NAMALWA (cell line): ENCODE measurements at places on chromosomes 13 and 19.

GRCh38 chr19:44278181-44278690, 18.6 kb downstream of the ZNF233 start:
- no peak for DNase-seq

DNA sequence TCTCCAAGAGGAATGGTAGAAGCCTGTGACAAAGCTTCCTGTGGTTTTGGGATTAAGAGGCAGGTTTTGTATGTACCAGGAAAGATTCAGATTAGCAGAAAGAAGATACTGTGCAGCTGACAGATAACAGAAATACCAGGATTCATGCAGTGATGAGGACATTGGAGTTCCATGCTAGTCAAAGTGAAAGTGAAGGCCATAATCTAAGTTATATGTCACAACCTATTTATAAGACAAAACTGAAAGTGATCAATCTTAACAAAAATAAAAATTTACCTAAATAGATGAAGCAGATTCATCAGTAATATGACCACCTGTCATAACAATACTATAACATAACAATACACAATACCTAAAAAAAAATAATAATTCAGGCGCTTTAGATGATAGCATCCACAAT, 1305.2 kb upstream of the PCDH9 start:
- DNase-seq, result no peak

DNA sequence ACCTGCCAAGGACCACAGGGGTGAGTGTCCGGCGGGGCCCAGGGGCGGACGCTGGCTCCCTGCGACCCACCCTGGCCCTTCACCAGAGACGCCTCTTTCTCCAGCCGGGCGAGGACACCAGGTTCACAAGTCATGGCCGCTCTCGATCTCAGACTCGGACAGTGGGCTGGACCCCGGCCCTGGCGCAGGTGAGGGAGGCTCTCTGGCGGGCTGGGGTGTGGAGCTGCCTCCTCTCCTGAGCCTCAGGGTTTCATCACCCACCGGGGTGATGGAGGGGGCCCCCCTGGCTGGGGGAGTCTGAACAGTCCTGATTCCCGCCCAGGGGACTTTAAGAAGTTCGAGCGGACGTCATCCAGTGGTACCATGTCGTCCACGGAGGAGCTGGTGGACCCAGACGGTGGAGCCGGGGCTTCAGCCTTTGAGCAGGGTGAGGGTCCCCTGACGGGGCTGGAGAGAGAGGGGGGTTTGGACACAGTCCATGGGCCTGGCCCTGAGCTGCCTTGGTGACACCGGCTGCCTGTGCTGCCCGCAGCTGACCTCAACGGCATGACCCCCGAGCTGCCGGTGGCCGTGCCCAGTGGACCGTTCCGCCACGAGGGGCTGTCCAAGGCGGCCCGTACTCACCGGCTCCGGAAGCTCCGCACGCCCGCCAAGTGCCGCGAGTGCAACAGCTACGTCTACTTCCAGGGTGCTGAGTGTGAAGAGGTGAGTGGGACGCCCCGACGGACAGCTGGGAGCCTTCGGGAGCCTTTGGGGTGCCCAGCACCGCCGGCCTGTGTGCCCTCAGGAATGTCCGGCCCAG, 13.6 kb downstream of the ARHGAP45 start:
- no peak for DNase-seq

DNA sequence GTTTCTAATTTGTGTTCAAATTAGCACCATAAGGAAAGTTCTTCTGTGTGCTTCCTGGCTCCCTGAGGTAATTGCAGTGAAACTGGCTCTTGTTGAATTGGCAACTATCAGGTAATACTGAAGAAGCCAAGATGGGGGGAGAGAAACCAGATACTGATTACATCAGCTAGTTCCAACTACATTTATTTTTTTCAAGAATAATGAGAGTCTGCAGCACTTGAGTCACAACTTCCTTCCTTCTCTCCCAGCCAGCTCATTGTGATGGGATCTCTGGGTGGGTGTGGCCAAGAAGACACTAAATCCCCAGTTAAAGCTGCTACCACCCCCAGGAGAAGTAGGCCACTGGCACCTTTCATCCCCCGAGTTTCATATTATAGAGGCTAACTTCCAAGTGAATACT, 100.7 kb upstream of the RXFP2 start:
- DNase-seq, result no peak

DNA sequence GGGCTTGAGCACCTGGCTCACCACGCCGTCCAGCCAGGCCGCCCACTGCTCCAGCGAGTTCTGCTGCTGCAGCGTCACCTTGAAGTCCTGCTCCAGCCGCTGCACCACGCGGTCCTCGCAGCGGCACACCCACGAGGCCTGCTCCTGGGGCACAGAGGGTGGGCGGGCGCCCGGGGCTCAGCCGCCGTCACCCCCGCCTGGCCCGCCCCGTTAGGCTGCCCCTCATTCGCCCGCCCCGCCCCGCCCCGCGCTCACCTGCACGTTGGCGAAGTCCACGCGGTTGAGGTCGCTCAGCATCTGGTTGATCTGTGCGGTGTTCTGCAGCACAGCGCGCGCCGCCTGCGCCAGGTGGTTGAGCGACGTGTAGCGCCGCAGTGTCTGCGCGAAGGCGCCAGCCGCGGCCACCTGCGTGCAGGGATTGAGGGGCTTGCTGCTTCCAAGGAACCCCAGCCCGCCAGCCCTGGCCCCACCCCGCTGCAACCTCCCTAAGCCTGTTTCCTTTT, 11.3 kb downstream of the DCAF15 start:
- no peak for DNase-seq

DNA sequence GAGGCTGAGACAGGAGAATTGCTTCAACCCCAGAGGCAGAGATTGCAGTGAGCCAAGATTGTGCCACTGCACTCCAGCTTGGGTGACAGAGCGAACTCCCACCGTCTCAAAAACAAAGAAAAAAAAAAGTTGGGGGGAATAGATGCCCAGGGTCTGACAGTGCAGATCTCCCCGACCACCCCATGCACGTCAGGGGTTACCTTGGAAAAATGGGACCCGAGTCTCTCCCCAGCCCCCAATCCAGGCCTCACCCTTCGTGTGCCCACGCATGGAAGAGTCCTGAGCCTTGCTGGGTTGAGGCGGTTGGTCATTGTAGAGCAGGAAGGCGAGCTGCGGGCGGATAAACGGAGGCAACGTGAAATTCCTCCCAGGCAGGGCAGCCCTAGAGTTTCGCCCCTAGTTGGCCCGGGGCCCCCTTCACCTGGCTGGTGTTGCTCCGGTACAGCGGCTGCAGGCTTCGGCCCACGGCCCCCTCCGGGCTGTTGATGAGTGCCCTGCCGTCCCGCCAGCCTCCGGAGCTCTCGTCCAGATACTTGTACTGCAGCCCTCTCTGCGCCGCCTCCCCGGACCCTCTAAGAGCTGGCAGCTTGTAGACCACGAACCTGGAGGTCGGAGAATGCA, 588 bp downstream of the DNASE2 start:
- DNase-seq, result no peak

DNA sequence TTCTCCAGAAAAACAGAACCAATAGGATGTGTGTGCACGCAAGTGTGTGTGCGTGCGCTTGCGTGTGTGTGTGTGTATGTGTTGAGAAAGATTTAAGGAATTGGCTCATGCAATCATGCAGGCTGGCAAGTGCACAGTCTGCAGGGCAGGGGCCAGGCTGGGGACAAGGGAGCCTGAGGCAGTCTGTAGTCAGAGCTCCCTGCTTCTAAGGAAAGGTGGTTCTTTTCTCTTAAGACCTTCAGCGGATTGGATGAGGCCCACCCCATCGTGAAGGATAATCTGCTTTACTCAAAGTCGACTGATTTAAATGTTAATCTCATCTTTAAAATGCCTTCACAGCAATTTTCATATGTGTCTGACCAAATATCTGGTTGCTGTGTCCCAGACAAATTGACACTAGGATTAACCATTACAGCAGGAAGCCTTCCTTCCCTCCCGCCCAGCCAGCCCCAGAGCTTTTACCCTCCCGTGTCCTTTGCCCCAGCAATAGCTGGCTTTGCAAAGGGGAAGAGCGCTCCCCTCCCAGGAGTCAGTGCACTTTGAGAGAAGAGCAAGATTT, 15.0 kb upstream of the NAXD start:
- DNase-seq, result no peak

DNA sequence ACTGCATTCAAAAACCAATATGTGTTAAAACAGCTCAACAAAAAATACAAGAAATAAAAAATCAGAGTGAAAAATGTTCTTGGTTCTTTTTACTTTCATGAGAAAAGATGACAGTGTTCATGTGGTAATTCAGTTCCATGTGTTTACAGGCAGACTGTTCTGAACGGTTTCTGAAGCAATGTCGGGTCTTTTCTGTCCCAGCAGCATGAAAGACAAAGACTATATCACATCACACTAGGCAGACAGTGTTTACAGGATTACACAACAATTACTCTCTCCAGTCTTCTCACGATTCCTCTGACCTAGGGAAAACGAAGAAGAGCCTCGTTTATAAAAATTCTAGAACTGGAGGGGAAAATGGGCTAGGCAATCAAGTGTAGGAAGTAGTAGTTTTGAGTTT, 83.4 kb downstream of the UBL3 start:
- no peak for DNase-seq

- DNase-seq, result no peak
Measured at GRCh38 chr13:53490752-53491151, 462.1 kb downstream of the OLFM4 start.

DNA sequence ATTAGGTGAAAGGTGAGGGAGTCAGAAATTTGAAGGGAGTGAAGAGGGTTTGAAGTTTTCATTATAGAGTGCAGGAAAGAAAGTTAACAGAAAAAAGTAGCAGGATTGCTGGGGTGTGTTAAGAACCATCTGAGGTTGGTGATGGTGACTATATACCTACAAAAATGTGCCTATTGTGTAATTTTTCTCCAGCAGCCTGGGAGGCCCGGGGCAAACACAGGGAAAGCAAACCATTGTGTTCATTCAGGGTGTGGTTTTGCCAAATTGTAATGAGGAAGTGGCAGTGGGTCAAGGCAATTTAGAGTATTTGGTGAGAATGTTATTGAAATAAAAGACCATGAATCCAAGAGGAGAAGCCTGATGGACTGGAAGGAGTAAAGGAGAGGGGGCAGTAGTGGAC, 8.2 kb upstream of the SUCLA2 start:
- DNase-seq, result no peak

GRCh38 chr19:58395979-58396627, 647 bp downstream of the RNF225 start:
- DNase-seq, result no peak

DNA sequence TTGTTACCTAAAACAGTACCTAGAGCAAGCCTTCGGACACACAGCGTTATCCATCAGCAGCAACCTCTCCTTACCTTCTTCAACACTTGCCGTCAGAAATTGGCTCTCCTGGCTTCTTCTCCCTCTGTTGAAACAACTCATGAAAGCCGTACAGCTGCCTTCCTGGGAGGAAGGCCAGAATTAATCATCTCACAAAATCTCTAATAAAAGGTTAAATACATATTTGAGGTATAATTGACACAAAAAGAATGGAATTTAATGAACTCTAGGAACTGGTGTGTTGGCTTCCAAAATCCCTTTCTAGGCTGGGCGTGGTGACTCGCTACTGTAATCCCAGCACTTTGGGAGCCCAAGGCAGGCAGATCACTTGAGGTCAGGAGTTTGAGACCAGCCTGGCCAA, 37.3 kb upstream of the GTF2F2 start:
- DNase-seq, result no peak

DNA sequence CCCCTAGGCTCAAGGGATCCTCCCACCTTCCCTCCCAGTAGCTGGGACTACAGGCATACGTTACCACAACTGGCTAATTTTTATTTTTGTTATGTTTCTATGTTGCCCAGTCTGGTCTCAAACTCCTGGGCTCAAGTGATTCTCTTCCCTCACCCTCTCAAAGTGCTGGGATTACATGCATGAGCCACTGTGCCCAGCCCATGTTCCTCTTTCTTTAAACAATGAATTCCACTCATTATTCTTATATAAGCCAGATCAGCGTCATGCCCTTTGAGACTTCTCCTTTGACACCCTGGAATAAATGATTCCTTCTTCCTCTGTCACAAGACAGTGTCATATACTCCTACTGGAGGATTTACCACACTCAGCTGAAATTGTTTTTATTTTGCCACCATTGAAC, 519.9 kb upstream of the SPRY2 start:
- no peak for DNase-seq

- no peak for DNase-seq
Measured at GRCh38 chr19:1183543-1184172, 9.6 kb upstream of the SBNO2 start.

- no peak for DNase-seq
Measured at GRCh38 chr13:100715604-100716003, 41.0 kb upstream of the TMTC4 start.

DNA sequence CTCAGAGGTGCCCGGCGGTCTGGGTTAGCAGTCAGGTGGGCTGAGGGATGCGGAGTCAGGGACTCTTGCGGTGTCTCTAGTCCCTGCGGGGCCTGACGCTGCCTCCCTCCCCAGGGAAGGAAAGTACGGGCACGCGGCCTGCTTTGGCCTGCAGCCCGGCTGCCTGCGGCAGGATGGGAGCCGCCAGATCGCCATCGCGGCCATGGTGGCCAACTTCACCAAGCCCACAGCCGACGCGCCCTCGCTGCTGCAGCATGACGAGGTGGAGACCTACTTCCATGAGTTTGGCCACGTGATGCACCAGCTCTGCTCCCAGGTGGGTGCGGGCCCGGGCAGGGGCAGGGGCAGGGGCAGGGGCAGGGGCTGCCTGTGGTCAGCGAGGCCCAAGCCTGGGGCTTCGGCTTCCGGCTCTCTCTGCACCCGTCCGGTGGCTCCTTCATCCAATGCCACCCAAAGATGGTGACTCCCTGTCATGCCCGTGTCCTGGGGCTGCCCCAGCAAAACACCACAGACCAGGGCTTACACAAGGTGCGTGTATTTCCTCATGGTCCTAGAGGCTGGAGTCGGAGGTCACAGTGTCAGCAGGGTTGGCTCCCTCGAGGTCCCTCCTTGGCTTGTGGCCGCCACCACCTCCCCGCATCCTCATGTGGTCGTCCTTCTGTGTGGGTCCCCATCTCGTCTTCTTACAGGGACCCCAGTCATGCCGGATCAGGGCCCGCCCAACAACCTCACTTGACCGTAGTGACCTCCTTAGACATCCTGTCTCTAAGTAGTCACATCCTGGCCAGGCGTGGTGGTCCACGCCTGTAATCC, 11.3 kb upstream of the ZNF554 start:
- no peak for DNase-seq

GRCh38 chr19:5753743-5754142, 30.8 kb downstream of the PRR22 start:
- DNase-seq, result no peak

- peak; percentile 81 for DNase-seq
Measured at GRCh38 chr19:39671739-39672363, 16.1 kb downstream of the LGALS16 start.

DNA sequence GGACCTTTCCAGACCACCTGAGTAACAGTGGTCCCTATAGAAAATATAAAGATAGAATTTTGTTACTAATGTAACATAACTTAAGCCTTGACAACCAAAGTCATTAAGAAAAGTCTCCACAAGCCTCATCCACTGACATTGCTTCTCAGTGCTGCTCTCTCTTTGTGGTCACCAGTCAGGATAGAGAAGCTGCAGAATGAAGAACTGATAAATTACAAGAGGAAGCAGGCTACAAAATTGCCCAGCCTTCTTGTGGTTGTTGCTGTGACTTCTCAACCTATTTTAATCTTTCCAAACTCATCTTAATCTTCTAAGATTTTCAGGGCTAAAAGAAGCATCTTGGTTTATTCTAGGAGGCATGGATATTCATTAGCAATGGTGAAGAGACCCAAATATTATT, 343.8 kb downstream of the MZT1 start:
- DNase-seq, result no peak
